ENCODE measurements at places on chromosomes 7 and 10.

DNA sequence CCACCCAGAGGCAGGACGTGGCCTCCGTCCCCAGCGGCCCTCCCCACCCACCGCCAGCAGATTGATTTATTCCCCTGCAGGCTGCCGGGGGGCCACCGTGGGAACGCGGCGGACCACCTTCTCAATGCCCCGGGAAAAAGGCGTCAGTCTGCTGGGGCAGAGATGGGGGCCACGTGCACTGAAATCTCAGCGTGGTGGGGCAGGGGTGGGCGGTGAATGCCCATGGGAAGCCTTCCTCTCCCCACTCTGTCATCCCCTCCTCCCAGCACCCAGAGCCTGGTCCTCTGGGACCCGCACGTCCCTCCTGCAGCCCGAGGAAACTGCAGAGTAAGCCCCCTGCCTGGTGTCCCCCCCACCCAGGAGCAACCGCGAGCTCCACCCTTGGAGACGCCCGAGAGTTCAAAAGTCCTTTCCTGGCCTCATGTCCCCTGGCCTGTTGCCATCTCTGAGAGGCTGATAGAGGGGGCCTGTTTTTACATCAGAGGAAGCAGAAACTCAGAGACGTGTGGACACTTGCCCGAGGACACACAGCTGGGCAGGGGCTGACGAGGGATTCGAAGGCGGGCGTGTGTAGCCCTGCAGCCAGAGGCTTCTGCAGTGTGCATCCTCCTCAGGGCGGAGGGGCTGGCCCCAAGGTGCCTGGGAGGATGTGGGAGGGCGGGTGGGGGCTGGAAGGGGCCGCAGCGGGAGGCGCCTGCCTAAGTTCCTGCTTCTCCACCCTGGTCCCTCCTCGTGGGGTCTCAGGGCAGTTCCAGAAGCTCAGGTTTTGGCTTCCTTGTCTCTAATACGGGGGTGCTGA, 21.8 kb downstream of the UNCX start:
- no peak for DNase-seq

DNA sequence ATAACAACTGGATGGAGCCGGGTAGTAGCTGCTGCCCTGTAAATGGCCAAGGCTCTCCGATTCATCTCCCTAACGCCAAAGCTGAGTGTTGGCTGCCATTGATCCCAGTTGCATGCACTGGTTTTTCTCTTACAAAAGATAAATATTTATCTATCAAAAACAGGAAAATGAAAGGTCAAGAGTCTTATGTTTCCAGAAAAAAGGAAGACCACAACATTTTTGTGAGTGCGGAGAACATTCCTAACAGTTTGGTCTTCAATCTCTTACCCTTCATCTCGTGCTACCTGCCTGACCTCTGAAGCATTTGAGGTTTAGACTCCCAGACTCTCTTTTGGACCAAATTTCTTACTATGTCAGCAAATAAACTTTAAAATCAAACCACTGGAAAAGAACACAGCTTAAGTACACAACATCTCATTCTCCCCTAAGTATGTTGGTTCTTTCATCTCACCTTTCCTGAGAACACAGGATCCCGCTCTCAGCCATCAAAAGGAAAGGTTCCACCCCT, 61.6 kb downstream of the SORBS1 start:
- DNase-seq, result no peak

- DNase-seq, result no peak
Measured at GRCh38 chr10:26528715-26529393, 90.7 kb downstream of the APBB1IP start.

- DNase-seq, result no peak
Measured at GRCh38 chr10:33229949-33230267, 104.6 kb downstream of the NRP1 start.

DNA sequence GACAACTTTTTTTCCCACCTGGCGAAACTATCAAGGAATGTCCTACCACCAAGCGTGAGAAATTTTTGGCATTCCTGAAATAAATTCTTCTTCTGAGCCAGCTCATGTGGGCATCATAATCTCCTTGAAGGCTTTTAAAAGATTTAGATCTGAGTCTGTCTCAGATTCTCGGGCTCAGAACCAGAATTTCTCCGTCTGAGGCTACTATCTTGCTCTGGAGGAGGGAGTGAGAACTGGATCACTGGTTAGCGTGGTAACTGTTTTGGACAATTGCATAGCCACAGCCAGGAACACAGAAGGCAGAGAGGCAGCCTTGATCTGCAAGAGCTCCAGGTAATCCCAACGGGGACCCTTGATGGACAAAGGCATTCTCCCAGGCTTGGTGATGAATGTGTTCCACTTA, 1.0 kb upstream of the PLAC9 start:
- DNase-seq, result no peak

DNA sequence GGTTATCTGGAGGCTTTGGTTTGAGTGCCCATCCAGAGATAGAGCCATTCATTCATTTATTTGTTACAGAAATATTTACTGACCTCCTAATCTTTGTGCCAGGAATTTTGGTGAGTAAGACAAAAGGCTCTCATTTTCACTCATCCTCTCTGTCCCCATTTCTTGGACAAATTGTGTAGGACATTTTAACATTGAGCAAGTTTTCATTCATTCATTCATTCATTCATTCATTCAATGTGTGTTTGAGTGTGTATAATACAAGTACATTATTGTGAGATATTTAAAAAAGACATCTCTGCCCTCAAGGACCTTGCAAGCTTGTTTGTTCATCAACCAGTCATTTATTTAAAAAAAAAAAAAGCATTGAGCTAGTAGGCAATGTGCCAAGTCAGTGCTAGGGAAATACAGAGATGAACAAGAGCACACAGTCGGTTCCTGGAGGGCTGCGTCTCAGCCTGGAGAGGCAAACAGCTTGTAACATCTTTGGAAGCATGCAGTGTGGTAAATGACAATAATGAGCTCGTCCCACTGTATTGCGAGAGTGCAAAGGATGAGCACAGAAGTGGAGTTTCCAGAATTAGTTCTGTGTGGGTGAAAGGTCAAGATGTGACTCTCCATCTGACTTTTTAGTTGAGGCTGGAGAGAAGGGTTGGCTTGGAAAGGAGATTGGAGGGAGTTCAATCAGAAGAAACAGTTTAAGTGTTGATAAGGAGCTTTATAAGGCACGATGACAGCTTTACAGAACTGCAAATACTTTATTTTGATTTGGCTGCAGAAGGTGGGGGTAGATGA, 50.5 kb upstream of the HBP1 start:
- DNase-seq, result no peak

DNA sequence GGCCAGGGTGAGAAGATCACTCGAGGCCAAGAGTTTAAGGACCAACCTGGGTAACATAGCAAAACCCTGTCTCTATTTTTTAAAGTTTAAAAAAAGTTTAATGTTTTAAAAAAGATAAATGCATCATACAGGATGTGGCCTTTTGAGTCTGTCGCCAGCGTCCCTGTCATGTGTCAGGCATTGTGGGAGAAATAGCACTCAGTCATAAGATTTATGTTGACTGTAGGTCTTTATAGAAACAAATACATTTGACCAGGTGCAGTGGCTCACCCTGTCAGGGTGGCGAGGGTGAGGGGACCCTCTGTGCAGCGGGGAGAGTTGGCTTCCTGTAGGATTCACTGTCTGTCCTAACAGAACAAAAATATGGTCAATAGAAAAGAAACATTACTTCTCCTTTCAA, 63.5 kb upstream of the SH2B2 start:
- no peak for DNase-seq

DNA sequence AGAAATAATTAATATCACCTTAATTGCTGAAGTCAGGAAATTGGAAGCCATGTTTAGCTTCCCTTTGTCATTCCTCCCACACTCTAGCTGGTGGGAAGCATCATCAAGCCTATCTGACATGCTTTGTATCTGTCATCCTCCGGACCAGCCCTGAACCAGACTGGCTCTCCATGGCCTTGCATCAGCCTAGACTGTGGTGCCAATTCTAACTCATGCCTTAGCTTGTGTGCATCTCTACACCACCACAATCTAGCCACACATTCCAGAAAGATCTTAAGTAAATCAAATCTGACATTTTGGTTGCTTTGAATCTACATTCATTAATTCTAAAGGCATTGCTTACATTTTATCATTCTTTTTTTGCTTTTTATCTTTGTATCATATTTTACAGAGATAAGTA, 196.4 kb upstream of the VSTM2A start:
- DNase-seq, result no peak

- no peak for DNase-seq
Measured at GRCh38 chr7:50640779-50641178, 75.6 kb upstream of the DDC start.

DNA sequence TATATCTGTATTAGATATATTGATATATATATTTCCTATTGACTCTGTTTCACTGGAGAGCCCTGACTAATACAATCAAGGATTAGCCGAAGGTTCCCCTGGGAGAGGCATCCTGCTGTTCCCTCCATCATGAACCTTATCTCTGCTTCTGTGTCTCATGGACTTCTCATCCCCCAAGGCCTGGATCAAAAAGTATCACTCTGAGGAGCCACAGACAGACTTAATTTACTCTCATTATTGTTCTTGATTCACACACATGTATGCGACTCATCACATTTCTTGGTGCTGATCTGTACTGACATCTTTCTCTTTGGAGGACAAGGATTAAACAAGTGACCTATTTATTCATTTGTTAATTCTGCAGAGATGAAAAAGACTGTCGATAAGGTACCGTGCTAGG, 550.2 kb downstream of the KCNMA1 start:
- no peak for DNase-seq

- no peak for DNase-seq
Measured at GRCh38 chr7:21903020-21903786, 42.5 kb downstream of the CDCA7L start.

DNA sequence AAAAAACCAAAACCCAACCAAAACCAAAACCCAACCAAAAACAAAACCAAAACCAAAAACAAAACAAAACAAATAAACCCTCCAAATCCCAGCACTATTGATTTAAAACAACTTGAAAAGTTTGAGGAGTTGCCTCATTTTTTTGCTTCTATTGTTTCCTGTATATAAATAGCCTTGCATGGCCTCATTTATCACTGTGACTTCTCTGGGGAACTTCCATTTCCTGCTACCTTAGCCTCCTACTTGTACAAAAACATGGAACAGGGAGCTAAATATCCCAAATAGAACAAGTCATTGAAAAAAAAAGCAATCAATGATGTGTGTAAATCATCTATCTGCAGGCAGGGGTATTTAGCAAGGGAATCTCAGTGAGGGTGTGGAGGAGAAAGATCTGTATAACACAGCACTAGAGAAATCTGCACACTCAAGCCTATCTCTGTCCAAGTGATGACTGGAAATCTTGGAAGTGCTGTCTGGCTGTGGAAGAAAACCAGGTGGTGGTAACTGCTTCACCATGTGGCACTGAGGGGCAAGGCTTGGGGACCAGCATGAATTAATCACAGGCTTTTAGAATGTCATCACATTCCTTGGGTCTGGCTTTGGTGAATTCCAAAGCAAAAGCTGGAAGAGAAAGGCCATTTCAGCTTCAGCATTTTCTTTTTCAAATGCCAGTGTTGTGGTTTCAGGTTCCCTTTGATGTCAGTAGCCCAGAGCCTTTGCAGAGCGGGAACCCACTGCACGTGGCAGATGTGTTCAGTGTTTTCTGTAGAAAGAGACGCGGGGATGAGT, 349.5 kb upstream of the ZNF32 start:
- no peak for DNase-seq

DNA sequence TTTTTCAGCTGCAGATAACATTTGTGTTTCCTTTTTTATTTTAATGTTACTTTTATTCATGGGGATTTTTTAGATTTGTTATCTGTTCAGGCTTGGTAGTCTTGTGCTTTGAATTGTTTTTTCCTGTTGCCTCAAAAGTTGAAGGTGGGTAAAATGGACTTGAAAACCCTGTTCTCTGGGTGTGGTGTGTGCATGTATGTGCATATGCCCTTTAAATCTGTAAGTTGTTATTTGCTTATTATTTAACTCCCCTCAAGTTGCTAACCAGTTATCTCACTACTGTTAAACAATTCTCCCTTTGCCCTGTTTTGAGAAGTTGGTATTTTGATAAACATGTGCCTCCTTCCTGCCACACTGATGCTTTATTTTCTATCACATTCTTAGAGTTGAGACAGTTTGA, 30.6 kb downstream of the TSPAN14 start:
- no peak for DNase-seq

DNA sequence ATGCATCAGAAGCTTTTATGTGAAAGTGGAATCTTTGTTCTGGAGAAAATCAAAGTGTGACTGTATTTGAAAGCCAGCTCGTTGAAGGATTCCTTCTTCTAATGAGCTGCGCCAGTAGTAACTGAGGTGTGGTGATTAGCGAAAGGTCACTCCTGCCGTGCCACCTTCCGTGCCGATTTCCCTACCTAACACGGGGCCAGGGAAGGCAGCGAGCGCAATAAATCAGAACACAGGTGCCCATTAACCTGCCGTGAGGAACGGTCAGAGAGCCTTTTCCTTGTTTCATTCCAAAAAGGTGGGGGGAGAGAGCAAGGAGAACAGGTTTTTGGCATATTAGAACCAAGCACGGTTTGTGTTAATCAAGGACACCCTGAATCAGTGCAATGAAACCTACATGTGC, 258.0 kb downstream of the CELF2 start:
- DNase-seq, result no peak

GRCh38 chr10:49611816-49612512, 1.9 kb downstream of the SLC18A3 start:
- DNase-seq, result no peak

GRCh38 chr7:11517853-11518252, 314.1 kb downstream of the THSD7A start:
- no peak for DNase-seq
